ENCODE measurements at places on chromosomes 3 and 15. TPM values are rescaled to one million over a fixed set of nuclear protein-coding genes. Genes with fewer than 3 reads are reported as not detected.
A peak's percentile ranks its signal among the peaks of the same experiment; 100 is the strongest.

DPPA4 gene
- 0.40 TPM for total RNA-seq

DNA sequence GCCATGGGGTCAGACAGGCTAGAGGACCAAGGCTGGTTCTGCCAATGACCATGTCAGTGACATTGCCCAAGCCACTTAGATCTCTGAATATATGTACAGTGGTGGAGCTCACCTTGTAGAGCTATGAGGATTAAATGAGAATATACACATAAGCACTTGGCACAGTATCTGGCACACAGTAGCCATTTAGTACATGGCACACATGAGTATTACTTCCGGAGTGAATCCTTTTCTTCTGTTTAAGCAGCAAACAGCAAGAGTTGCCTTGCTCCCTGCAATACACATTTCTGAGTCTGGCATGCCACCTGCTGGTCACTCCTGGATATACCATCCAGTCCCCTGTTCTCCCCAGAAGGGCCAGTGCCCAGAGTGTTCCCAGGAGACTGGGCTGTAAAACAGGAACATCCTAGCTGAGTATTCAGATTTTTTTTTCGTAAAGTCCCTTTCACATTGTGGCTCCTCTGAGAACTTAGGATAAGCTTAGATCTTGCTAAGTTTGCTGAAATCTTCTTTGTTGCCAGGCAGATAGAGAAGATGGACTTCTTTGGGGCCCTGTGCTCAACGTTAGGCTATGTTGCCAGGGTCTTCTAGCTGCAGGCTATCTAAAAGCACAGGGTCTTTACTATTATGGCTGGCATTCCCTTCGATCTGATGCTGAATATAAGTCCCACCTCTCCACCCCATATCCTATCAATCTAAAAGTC lies 203.4 kb downstream of the ADAMTS9 start:
- 0 out of 2 replicates have a peak, but pooled peaks cover 5% of the 10 kb centered on the region for H3K27me3 ChIP-seq
- no peaks in the 10 kb centered on the region for H3K4me1 ChIP-seq
- H3K27ac ChIP-seq = no peak overlapping the region

GRCh38 chr3:12924437-12924836 lies 83.1 kb upstream of the RPL32 start:
- no peaks in the 10 kb centered on the region for H3K4me1 ChIP-seq
- H3K27ac ChIP-seq = no peak overlapping the region
- DNase-seq = no peak
- H3K4me3 ChIP-seq = no peak overlapping the region
- peaks cover 46% of the 10 kb centered on the region for H3K36me3 ChIP-seq
- no peaks in the 10 kb centered on the region for H3K27me3 ChIP-seq

DNA sequence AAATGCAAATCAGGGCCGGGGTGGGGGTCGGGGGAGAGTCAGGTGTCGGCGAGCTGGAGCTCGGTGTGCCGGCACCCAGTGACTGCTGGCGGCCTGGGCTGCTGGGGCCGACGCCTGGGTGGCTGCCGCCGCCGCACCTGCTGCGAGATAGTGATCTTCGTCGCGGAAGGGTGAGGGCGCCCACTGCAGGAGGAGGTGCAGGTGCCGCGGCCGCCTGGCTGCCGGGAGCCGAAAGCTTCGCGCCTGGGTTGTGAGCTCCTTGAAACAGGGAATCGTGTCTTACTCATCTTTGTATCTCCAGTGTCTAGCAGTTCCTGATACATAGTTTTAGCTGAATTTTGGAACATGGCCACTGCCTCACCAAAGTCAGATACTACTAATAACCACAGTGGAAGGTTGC lies 64.0 kb upstream of the CPOX start:
- H3K27ac ChIP-seq = no peak overlapping the region
- H3K27me3 ChIP-seq = no peaks in the 10 kb centered on the region
- no peaks in the 10 kb centered on the region for H3K36me3 ChIP-seq
- H3K4me1 ChIP-seq = peaks cover 3% of the 10 kb centered on the region

SHF gene
- 1.4 TPM for total RNA-seq

DNA sequence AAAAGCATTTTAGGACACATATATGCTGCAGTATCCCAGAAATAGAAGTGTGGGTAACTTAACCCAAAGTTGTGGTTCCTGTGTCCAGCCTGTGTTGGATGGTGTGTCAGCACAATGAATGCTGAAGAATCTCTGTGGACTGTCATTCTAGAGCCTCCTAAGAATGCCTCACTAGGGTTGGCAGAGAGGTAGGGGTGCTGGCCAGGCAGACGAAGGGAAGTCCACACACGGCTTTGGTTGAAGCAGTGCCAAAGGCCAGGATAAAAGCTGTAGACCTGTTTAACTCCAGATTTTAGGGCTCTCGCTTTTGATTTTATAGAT lies 43.7 kb upstream of the TIPARP start:
- H3K4me1 ChIP-seq = no peaks in the 10 kb centered on the region
- H3K27me3 ChIP-seq = no peaks in the 10 kb centered on the region
- DNase-seq = no peak
- H3K4me3 ChIP-seq = no peak overlapping the region
- H3K27ac ChIP-seq = no peak overlapping the region

DNA sequence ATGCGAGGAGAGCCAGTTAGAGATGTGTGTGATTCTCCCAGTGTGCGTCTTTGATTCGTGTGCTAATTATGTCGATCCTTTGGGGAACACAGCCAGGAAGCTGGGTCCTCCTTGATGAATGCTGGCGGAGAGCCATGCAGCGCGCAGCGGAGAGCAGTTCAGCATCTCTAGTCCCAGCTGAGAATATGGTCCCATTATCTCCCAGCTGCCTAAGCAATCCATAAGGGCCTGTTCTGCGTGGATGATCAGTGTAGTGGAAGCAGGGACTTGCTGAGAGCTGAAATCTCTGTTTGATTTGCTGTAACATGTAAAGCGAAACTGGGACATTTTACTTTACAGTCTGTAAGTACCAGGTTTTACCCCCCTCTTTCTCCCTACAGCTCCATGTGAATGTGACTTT lies 412.7 kb downstream of the CNTN4 start:
- DNase-seq = no peak
- no peak overlapping the region for H3K4me3 ChIP-seq
- no peaks in the 10 kb centered on the region for H3K27me3 ChIP-seq
- H3K4me1 ChIP-seq = no peaks in the 10 kb centered on the region
- H3K27ac ChIP-seq = no peak overlapping the region

BSN gene
- 0.15 TPM for total RNA-seq

DNA sequence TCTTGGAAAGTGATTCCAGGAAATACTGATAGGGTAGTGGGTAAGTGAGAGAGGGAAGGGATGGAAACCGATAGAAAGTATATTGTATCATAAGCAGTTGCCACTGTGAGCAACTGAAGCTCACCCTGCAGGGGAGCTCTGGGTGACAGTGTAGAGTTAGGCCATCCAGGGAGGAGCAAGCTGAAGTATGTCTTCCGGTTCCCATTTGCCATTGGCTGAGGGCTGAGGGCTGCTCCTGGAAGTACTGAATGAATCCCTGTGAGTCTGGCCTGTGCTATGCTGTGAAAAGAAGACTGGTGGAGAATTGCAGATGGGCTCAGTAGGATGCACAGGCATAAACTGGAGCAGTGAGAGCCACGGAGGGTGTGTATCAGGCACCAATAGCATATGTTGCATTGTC lies 348.3 kb downstream of the MFSD1 start:
- H3K36me3 ChIP-seq = no peaks in the 10 kb centered on the region
- DNase-seq = no peak
- H3K27ac ChIP-seq = no peak overlapping the region
- no peaks in the 10 kb centered on the region for H3K27me3 ChIP-seq

GRCh38 chr15:68991723-68992122 lies 22.8 kb upstream of the NOX5 start:
- DNase-seq = no peak
- no peak overlapping the region for H3K4me3 ChIP-seq
- no peak overlapping the region for H3K27ac ChIP-seq
- H3K27me3 ChIP-seq = no peaks in the 10 kb centered on the region
- H3K4me1 ChIP-seq = no peaks in the 10 kb centered on the region
- H3K36me3 ChIP-seq = no peaks in the 10 kb centered on the region

DNA sequence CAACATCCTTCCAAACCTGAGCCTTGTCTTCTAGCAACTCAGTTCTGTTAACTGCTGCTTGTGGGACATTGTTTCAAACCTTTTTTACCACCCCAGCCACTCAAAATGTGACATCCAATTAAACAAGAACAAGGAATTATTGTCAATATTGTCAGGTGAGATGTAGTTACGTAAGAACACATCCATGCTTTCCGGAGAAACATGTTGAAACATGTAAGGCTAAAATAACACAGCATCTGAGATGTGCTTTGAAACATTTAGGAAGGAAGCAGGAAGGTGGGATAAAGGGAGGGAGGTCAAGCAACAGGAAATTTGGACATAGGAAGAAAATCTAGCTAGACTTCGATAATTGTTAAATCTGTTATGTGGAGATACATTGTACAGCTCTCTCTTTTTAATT lies 50.9 kb upstream of the PRICKLE2 start:
- H3K4me3 ChIP-seq = no peak overlapping the region
- no peaks in the 10 kb centered on the region for H3K36me3 ChIP-seq
- no peak overlapping the region for H3K27ac ChIP-seq
- no peaks in the 10 kb centered on the region for H3K27me3 ChIP-seq
- H3K4me1 ChIP-seq = no peaks in the 10 kb centered on the region

TPRA1 gene
- 30.4 TPM for total RNA-seq

GRCh38 chr3:176939022-176939817 lies 258.1 kb downstream of the TBL1XR1 start:
- H3K4me3 ChIP-seq = no peak overlapping the region
- DNase-seq = peak; percentile 5
- H3K27me3 ChIP-seq = 0 out of 2 replicates have a peak, but pooled peaks cover 1% of the 10 kb centered on the region

GRCh38 chr3:4895838-4896237 lies 83.4 kb upstream of the BHLHE40 start:
- DNase-seq = no peak
- H3K27ac ChIP-seq = no peak overlapping the region
- peaks cover 16% of the 10 kb centered on the region for H3K4me1 ChIP-seq
- no peak overlapping the region for H3K4me3 ChIP-seq
- H3K36me3 ChIP-seq = no peaks in the 10 kb centered on the region

DNA sequence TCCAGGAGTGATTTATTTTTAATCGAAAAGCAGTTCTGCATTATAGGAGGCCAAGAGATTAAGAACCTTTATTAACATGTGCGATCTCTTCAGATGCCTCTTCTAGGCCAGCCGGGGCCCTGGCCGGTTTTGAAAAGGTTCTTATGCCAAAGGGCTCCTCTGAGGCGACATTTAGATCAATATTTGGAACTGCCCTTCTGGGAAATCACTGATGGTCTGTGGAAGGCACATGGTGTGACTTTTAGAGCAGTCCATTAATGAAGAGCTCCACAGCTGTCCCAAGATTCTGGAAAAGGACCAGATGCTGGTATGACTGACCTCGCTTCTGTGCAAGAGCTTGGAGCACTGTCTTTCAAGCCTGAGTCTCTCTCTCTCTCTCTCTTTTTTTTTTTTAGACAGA lies 19.7 kb downstream of the MGLL start:
- peaks cover 10% of the 10 kb centered on the region for H3K36me3 ChIP-seq
- no peak overlapping the region for H3K4me3 ChIP-seq
- H3K27ac ChIP-seq = no peak overlapping the region
- H3K4me1 ChIP-seq = peaks cover 5% of the 10 kb centered on the region
- DNase-seq = no peak

- no peaks in the 10 kb centered on the region for H3K36me3 ChIP-seq
- no peaks in the 10 kb centered on the region for H3K4me1 ChIP-seq
- H3K4me3 ChIP-seq = no peak overlapping the region
- H3K27me3 ChIP-seq = no peaks in the 10 kb centered on the region
- no peak overlapping the region for H3K27ac ChIP-seq
Observed at GRCh38 chr15:73389539-73389938, 20.8 kb upstream of the HCN4 start.

DNA sequence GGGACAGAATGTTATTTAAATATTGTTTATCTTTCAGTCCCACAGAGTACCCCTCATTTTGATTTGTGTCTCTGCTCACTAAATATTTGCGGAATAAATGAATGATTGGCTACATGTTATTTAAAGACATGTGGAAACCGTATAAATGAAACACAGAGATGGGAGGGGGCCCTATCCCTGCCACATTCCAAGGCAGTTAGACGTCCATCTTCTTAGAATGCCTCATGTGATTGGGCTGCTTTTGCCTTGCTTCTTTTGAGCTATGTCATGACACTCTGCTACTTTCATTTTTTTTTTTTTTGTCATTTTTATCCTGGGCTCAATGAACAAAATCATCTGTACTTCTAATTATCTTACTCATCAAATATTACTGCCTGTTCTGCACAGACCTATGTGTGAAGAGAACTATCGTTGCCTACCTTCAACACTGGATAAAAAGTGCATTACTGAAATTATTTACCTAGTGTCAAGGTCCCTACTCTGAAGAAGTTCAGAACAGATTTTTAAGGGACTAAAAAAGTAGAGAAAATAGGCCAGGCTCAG lies 83.9 kb upstream of the FAM98B start:
- no peak for DNase-seq
- H3K27ac ChIP-seq = no peak overlapping the region
- no peaks in the 10 kb centered on the region for H3K27me3 ChIP-seq
- H3K4me3 ChIP-seq = no peak overlapping the region

GRCh38 chr15:51739061-51739712 lies 1.7 kb upstream of the LYSMD2 start:
- H3K36me3 ChIP-seq = no peaks in the 10 kb centered on the region
- no peak overlapping the region for H3K4me3 ChIP-seq
- no peak for DNase-seq
- peaks cover 10% of the 10 kb centered on the region for H3K4me1 ChIP-seq

DNA sequence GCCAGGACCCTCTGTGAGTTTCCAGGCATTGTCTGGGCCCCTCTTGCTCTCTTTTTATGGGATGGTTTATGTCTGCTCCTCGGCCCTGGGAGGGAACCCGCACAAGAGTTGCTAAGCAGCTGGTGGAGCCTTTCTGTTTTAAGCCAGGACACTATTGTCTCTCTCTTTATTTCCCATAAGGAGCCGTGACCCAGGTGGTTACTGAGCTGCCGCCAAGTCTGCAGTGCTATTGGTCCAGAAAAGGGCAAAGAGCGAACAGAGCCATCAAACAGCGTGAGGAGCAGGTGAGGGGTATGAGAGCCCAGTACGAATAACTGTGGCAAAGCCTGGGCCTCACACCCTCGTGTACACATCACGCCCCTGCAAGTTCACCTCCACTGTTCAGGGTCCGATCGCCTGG lies 280.2 kb downstream of the SHQ1 start:
- no peaks in the 10 kb centered on the region for H3K27me3 ChIP-seq
- no peak overlapping the region for H3K4me3 ChIP-seq
- no peaks in the 10 kb centered on the region for H3K36me3 ChIP-seq
- no peaks in the 10 kb centered on the region for H3K4me1 ChIP-seq
- H3K27ac ChIP-seq = no peak overlapping the region

Data from GM12878 (cell line).